ENCODE measurements at places on chromosomes 12 and 14. TPM values are rescaled to one million over a fixed set of nuclear protein-coding genes. Genes with fewer than 3 reads are reported as not detected.
A peak's percentile ranks its signal among the peaks of the same experiment; 100 is the strongest.

DNA sequence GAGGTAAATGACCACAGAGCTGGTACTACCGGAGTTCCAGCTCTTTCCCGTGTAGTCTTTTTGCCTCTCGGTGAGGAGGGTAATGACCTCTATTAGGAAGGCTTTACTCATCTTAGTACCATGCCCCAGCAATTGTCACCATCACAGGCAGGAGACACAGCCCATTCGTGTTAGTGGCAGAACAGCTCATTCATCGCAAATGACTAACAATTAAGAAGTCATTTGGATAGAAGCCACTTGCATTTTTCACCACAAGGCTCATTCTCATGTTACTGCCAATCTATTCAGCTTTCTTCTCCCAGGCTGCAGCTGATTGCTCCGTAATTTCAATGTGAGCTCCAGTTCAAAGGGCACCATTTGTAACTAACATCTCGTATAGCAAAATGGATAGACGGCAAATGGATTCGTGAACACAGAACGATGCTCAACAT, 718.8 kb upstream of the TMEM132C start:
- DNase-seq, result no peak

- no peak for DNase-seq
Observed at GRCh38 chr12:14263742-14264141, 101.7 kb upstream of the ATF7IP start.

- peak; percentile 51 for DNase-seq
Observed at GRCh38 chr12:65911321-65911720, 87.0 kb downstream of the HMGA2 start.

DNA sequence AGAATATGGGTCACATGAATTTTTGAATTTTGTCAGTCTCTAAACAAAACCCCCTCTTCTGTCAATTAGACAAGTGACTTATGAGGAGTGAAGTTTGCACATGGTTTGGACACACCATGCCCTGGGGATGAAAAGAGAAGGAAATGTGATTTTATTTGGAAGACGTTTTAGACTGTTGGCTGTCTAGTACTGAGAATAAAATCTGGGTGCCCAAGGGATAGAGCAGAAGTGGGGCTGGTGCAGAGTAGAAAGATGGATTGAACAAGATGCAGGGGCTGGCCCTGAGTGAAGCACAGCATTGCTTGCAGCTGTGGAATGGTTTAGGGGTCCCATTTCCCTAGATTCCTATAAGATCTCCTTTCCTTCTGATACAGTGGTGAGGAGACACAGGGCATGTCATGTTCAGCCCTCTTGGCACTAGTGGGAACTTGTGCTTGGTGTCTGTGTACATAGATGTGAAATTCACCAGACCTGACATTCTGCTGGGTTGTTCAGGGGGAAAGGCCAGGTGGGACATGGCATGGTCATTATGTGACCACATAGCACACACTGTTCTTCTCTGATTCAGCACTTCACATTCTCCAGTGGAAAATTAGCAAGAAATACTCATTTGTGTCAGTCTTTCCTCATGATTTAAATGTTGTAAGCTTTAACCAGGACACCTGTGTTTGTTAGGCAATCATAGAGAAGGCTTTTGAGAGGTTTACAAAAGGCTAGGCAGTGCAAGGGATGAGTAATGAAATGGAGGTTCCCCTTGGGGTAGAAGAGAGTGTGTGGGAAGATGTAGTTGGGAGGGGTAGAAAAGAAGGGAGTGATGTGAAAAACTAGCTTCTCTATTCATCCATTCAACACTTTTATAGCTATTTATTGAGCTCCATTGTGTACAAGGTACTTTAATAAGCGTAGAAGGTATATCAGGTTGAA, 202.3 kb upstream of the IGF1 start:
- DNase-seq, result no peak

The GLIPR1L2 gene
- 5.6 TPM for polyA plus RNA-seq

The RFX4 gene
- polyA plus RNA-seq, result not detected

DNA sequence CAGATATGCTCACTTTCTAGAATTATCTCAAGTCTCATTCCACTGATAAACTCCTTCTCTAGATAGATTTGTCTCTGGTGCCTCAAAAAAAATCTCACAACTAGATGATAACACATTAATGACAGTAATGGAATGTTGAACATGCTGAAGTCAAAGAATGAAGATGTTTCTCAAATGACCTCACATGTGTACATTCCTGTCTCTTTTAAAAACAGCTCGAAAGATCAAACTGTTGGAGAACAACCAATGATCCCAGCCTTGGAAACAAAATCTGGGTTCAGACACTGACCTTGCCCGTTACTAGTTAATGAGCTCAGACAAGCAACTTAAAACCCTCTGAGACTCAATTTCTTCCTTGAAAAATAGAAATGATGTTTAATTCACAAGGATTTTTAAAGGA, 44.7 kb upstream of the KCNJ8 start:
- DNase-seq, result no peak

DNA sequence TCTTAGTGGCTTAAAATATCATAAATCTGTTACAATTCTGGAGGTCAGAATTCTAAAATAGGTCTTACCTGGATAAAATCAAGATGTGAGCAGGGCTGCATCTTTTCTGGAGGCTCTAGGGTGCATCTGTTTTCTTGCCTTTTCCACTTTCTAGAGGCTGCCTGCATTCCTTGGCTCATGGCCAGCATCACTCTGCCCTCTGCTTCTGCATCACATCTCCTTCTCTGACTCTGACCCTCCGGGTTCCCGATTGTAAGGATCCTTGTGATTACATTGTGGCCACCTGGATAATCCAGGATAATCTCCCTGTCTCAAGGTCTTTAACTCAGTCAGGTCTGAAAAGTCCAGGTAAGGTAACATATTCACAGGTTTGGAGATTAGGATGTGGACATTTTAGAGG, 11.0 kb upstream of the BMP4 start:
- peak; percentile 23 for DNase-seq

DNA sequence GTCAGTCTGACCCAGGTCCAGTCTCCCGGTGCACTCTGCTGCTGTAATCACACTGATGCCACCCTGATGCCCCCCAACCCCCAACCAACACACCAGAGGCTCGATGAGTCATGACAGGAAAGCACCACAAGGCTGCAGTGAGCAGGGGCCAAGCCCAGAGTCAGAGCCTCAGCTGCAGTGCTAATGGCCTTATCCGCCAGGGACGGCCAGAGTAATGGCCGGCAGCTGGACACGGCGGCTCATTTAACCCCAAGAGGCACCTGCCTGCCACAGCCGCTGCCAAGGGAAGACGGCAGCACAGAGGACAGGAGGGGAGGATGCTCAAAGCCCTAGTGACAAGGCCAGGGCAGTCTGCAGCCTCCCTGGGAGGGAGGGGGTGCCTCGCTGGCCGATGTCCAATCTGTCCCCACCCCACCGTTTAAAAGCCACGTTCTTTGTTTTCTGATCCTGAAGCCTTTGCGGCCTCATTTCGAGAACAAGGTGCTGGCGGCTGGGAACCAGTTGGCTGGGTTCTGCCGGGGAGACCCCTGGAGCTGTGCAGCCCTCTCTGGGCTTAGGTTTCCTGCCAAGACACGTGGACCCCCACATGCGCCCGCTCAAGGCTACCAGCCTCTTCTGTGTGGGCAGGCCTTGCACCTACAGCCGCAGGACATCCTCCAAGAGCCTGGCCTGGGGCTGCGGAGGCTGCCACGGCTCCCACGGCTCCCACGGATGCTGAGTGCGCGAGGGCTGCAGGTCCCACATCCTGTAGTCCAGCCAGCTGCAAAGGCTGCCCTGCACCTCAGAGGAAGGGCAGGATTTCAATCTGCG, 13.1 kb downstream of the CCDC85C start:
- DNase-seq, result no peak

The SLC25A21 gene
- 8.4 TPM for polyA plus RNA-seq

GRCh38 chr12:28793581-28794151, 355.4 kb upstream of the FAR2 start:
- no peak for DNase-seq

All from cardiac muscle cell (in vitro differentiated cells and primary cell).